ENCODE measurements at places on chromosomes 6 and 20. TPM values are rescaled to one million over a fixed set of nuclear protein-coding genes. Genes with fewer than 3 reads are reported as not detected.

GRCh38 chr20:15320941-15321340 lies 983.5 kb upstream of the FLRT3 start:
- DNase-seq: peak; percentile 39

- DNase-seq: peak; percentile 69
Observed at GRCh38 chr6:81612136-81612535, 140.3 kb downstream of the TENT5A start.

DNA sequence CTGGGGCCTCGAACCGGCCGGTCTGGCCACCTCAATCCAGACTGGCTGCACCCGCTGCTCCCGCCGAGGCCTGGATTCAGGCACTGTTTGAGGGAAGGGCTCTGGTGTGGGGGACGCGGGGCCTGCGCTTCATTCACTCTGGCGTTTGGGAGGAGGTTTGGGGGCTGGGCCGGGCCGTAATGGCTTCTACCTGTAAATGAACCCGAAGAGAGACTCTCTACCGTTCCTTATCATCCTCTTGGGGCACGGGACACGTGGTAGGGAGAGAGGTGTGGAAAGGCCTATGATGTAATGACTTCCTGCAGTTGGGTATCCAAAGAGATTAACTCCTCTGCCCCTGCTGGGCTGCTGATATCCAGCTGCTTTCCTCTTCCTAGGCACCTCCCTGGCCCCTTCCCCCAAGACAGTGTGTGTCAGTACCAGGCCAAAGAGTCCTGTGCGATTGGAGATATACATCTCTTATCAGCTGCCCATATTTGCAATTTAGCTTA lies 1.8 kb downstream of the FOXO3 start:
- DNase-seq: peak; percentile 92

DNA sequence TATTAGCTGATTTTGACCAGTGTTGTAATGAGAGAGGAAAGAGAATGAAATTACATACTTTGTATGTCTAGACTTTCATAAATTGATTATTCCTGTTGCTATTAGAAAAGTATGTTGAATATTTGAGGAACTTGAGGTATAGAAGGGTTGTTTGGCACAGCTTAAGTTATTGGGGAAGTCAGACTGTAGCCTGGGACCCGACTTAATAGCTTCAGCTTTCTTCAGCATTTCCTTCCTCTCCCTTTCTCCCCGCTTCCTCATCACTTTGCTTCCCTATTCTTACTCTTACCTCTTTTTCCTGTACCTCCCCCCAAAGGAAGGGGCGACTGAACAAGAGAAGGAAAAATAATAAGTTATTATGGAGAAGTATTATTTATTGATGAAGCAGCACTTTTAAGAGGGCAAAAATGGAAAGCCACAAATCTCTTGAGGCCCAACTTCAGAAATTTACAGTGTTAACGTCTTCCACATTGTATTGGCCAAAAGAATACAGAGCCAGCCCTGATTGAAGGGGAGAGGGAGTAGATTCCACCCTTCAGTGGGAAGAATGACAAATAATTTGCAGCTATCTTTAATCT lies 7.4 kb downstream of the SENP6 start:
- no peak for DNase-seq

DNA sequence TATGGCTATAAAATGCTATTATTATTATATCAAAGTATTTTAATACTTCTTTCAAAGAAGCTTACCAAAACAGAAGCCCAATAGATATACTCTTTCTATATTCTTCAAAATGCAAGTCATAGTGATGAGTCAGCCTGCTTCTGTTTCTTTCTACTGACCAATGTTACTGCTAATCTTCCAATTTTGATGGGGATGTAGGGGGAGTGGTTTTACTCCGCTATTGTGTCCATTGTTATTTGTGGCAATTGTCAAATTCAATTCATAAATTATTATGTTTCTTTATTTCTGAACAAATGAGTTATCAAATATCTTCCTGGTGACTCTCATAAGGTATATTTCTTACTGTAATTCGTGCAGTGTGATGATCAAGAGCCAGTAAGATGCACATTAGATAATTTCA lies 221.5 kb upstream of the DEFB112 start:
- no peak for DNase-seq

GRCh38 chr20:36098364-36098763 lies 56.2 kb upstream of the EPB41L1 start:
- DNase-seq: peak; percentile 71

DNA sequence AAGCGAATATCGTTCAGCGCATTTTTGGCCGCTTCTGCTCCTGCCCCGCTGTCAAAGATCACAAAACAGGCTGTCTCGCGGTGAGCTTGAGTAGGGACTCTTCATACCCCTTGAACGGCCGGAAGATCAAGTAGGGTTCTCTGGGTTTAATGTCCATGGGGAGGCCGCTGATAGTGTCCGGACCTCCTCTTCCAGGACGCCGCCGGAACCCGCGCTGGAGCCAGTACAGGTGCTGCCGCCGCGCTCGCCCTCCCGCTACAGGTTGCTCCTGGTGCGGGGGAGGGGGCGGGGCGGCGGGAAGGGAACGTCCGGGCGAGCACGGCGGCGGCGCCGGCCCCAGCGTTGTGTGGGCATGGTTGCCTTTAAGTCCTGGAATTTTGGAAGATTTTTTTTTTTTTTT lies 67.4 kb downstream of the KHDC1L start:
- no peak for DNase-seq

DNA sequence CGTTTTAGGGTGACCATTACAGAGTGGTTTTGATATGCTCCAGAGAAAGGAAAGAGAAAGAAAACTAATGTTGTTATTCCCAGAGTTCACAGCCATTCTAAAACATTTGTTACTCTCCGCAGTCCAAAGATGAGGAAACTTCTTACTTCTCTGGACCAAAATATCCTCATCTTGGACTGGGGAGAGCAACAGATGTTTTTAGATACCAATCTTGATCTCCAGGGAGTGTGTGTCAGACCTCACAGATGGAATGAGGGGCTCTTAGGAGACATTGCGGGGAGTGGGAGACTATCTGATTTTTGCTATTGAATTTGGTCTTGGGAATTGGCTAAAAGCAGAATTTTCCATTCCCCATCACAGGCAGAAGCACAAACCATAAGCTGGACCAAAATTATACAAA lies 110.8 kb downstream of the TNFAIP3 start:
- DNase-seq: no peak

DNA sequence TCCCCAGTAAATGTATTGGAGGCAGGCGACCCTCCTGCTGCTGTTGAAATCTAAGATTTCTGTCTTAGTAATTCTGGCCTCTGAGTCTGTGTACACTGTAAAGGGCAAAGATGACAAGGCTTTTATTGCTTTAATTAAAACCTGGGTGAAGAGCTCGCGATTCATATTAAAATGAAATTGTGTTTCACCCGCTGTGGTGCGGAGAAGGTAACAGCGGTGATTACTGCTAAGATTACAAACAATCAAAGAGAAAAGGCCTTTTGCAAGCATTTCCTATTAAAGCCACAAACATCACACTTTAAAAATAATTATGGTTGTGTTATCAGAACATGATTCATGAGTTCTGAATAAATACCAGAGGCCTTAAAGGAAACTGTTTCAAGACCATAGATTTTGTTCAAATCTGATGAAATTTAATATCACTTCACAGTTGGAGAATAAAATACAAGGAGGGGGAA lies 69.3 kb downstream of the TOX2 start:
- DNase-seq: no peak

DNA sequence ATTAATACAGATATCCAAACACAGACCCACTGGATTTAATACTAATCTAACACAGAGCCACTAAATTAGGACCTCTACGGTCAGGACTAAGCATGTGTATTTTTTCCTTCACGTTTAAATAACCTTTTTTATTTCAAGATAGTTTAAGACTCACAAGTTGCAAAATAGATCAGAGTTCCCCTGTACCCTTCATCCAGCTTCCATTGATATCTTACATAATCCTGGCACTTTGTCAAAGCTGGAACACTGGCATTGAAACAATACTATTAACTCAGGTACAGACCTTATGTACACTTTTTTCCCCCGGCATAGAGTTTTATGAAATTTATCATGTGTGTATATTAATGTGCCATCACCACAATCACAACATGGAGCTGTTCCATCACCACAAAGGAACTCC lies 2.1 kb downstream of the C6orf163 start:
- DNase-seq: no peak

DNA sequence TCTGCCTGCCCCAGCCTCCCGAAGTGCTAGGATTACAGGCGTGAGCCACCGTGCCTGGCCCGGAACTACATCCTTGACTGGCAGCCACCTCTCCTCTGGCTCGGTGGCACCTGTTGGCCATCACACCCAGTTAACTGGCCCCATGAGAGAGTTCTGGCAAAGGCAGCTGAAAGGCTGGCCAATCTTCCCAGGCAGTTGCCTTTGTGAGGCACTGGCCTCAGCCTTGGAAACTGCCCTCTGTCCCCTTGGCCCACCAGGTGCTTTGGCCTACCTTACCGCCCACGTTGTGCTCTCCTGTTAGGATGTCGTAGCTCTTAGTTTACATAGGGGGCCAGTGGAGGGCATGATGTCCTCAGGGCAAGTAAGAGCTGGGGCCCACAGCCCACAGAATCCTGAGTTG lies 9.6 kb upstream of the MANBAL start:
- no peak for DNase-seq

GRCh38 chr20:51449498-51450220 lies 92.9 kb downstream of the NFATC2 start:
- DNase-seq: no peak

DNA sequence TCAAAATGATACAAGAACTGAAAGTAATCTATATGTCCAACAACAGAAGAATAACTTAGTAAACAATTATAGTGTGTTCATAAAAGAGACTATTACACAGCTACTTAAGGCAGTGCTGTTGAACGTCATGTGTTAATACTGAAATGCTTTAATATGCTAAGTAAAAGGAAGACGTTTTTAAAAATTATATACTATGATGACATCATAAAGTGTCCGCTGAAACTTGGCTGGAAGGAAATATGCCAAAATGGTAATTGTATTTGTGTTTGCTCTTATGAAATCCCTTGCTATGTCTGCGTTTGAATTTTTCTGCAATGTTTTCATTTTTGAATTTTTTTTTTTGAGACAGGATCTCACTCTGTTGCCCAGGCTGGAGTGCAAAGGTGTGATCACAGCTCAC lies 679.3 kb downstream of the DHX35 start:
- DNase-seq: no peak

- DNase-seq: no peak
Observed at GRCh38 chr6:143370812-143371370, 79.6 kb downstream of the ADAT2 start.

DNA sequence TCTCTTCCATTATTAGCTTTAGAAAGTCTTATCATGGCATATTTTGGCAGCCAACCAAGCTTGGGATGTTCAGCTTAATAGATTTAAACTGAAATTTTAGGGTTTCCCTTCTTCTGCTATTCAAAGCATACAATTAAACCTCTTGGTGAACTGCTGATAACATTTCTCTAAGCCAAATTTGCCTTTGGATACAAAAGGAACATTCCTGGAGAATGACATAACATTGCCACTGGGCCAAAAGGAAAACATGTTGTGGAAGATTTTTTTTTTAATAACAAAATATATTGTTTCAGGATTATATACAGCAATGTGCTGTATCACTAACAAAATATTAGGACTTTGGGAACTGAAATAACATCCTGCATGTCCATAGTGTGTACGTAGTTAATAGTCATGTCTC lies 215.1 kb upstream of the TBX18 start:
- no peak for DNase-seq

- no peak for DNase-seq
Observed at GRCh38 chr6:157438611-157439111, 57.7 kb downstream of the ZDHHC14 start.

DNA sequence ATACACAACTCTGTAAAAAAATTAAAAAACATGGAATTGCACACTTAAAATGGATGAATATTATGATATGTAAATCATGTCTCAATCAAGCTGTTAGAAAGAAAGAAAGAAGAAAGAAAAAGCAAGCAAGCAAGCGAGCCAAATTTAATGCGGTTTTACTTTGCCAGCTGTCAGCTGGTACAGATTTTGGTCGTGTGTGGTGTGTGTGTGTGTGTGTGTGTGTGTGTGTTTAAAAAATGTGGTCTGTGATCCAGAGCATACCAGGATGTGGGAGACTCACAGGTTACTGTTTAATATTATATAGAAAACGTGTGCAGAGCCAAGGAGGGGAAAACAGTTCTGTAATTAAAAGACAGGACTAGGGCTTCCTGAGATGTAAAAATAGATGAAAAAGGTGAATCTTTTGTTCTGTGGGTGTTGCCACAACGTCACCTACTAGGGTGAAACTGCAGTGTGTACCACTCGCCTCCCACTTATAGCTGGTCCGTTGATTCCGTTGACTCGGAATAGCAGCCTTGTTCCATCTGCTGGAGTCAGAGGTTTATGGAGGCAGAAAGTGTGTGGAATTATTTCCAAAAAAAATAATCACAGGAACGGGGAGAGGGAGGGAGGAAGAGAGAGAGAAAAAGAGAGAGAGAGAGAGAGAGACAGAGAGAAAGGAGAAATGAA lies 197.7 kb downstream of the BCAS1 start:
- DNase-seq: peak; percentile 66

DNA sequence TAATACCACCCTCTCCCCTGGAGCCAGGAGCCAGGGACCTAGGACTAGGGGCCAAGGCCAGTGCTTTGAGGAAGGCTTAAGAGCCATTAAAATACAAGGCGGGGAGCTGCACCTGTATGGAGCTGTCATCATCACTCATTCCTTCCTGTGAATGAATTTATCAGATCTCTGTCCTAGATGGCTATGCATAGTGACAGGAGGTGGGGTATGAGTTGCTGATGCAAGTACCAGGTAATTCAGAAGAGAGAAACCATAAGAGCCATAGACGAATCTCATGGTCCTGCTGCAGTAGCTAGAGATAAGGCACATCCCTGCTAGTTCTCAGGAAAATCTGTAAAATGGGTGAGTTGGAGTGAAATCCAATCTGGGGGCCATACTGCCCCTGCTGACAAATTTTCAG lies 10.3 kb downstream of the GRM4 start:
- no peak for DNase-seq

GRCh38 chr20:37711994-37712964 lies 18.4 kb downstream of the CTNNBL1 start:
- DNase-seq: no peak

- DNase-seq: peak; percentile 54
Observed at GRCh38 chr6:138572167-138572875, 73.0 kb upstream of the NHSL1 start.

- no peak for DNase-seq
Observed at GRCh38 chr6:163335671-163336545, 78.6 kb upstream of the QKI start.

- DNase-seq: peak; percentile 98
Observed at GRCh38 chr6:4732691-4733315, 43.4 kb upstream of the CDYL start.

DNA sequence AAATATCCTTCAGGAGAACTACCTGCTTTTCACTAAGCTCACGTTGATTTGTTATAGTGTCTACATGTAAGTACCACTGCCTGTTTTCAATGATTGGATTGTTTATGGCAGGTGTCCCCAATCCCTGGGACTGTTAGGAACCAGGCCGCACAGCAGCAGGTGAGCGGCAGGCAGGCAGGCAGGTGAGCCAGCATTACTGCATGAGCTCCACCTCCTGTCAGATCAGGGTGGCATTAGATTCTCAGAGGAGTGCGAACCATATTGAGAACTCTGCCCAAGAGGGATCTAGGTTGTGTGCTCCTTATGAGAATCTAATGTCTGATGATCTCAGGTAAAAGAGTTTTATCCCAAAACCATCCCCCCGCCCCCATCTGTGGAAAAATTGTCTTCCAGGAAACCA lies 303.3 kb downstream of the EYA4 start:
- DNase-seq: no peak

The PBOV1 gene
- not detected for total RNA-seq

The MYCT1 gene
- 0.37 TPM for total RNA-seq

The OR2H1 gene
- not detected for total RNA-seq

The C6orf52 gene
- total RNA-seq: 0.44 TPM

The TBXT gene
- not detected for total RNA-seq

The TSPO2 gene
- not detected for total RNA-seq

The SLC52A3 gene
- 0.57 TPM for total RNA-seq

The DCDC2 gene
- 0.20 TPM for total RNA-seq

Measured in M059J (cell line).